ENCODE measurements at places on chromosomes 1 and 21.

- no peak for DNase-seq
These were observed 162.2 kb upstream of the LHX8 start for GRCh38 chr1:74971982-74972381.

DNA sequence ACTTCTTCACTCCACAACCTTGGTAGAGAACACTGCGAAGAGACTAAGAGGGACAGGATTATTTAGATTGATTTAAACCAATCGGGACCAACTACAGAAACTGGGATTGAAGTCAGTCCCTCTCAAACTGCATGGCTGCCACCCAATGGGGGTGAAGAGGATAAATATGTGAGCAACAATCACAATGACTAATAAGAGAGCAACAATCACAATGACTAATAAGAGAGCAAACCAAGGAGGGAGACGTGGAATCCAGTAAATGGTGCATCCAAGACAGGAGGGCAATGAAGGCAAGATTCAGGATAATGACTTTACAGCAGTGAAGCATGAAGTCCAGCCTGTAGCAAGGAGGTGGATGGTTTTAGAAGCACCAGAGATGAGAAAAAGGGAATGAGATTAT, 322.8 kb downstream of the TTLL7 start:
- DNase-seq = no peak

- peak; percentile 73 for DNase-seq
These were observed 779 bp downstream of the SON start for GRCh38 chr21:33543505-33544129.

DNA sequence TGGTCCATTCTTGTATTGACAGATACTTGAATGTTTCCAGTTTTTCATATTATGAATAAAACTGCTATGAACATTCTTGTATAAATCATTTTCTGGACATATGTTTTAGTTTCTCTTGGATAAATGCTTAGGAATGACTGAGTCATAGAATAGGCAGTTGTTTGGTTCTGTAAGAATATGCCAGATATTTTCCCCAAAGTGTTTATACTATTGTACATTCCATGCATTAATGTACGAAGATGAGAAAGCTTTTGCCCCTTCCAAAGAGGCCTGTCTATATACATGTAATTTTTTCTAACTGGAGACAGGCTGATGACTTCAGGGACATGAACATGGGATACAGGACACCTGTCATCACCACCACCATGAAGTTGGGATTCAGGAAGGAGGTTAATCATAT, 11.3 kb downstream of the NBPF3 start:
- no peak for DNase-seq

DNA sequence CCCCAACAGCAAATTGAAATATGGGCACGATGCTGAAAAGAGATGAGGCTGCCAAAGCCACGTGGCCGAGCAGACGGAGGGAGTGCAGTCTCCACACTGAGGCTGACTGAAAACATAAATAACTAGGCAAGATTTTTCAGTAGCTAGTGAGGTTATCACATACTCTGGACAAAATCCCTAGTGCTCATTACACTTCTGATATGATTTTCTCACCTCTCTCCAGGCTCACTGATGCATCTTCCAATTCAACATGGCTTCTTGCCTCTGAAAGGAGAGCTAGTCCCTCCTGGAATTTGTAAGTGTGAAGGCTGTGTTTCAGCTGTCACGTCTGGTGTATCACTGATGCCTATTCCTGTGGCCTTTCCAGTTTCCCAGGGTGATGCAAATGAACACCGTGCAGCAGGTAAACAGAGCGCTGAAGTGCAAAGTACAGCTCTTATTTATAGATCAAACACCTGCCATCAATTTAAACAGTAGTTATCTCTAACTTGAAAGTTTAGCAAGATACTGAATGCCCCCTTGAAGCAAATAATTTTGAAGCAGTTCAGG, 656.1 kb downstream of the KIF26B start:
- DNase-seq = no peak

DNA sequence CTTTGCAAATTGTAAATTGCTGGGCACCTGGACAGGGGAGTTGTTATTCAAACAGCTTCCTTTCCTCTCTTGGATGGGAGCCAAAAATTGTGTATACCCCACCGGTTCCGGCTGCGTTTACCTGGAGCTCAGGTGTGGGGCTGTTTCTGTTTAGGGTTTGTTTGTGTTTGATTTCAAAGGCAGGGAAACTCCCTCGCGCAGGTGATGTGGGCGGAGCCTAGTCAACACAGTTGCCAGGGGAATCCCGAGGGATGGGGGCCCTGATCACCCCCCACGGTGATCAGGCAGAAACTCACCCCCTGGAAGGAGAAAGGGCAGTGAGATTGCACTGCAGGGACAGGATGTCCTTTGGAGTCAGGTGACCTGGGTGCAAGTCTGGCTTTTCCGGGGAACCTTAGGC, 28.3 kb downstream of the CDCP2 start:
- no peak for DNase-seq

DNA sequence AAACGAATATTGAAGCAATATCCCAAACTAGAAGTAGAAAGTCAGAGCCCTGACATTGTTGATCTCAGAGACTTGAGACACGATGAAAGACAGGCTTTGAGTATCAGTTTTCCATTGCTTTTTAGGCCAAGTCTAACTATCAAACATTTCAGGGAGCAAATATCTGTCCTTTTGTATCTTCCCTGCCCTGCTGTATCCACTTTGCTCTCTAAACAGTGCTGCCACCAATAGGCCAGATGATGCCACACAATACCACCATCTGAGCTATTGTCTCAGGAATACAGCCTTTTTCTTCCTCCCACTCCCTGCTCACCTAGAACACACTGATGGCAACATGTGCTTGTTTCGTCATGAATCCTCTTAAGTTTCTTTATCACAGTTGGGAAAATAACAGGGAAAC, 62.6 kb upstream of the SPAG17 start:
- no peak for DNase-seq

DNA sequence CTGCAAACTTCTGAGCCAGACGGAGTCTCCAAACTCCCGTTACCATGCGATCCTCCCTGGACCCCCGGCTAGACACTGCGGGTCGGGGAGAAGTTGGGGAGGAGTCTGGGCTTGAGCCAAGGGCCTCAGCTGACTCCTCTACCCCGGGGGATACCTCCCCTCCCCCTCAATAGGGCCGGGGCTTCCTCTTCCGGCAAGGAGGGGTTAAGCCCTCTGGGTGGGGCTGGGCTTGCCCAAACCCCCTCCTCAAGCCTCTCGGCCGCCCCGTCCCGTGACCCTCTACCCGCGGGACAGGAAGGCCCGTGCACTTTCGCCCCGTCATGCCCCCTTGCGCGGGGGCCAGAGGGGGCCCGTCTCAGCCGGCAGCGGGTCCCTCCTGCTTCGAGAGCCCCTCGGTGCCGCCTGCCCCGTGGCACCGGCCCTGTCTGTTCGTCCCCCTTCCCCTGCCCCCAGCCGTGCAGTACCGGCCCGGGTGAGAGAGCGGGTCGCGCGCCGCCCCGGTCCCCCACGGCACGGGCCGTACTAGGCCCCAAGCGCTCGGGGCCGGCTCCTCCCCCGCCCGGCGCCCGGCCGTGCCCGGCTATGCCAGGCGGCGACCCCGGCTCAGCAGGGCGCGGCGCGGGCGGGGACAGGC, 652 bp downstream of the ARL8A start:
- peak; percentile 44 for DNase-seq

DNA sequence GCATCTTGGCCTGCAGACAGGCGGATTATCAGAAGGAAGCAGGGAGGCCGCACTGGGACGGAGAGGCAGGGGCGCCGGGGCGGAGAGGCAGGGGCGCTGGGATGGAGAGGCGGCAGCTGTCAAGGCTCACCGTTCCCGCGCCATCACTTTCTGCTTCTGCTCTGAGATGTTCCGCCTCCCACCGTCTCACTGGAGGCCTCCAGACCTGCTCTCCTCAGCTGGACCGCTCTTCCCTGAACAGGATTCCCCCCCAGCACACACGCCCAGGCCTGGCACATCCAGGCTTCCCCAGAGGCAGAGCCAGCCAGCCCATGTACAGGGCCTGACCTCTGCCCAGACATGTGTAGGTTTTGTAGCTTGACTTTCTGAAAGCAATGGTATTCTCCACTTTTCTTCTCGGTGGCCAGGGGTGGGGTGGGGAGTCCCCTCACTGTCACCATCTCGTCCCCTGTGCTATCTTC, 84.1 kb downstream of the RIPK4 start:
- DNase-seq = no peak

DNA sequence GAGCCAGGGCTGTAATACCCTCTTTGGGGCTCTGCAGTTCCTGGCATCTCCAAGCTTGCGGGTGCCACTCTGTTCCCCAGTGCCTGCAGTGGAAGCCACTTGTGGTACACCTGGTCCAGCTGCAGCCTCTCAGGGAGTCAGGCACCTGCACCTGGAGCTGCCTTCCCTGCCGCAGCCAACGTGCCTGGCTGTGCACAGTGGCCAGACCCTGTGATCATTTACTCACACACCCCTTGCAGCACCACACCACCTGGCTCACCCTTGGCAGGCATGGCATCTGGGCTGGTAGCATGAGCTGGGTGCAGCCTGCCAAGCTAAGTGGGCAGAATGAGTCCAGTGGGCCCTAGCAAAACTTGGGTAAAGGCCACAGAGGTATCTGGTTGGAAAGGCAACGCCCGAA, 51.1 kb upstream of the NTPCR start:
- DNase-seq = no peak

DNA sequence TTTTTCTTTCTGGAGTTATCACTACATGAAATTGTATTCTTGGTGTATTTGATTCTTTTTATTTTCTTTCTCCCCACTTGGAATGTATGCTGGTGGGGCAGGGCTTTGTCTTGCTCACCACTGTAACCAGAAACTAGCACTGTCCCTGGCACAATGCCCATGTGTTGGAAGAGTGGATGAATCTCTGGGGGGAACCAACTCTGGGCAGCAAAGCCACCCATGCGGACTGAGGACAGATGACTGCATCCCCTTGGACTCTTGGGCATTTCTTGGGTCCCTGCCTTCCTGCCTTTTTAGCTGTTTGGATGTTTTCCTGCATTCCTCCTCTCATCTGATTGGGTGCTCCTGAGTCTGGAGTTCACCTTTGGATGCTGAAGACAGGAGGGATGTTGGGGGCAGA, 6.1 kb downstream of the CYP4B1 start:
- DNase-seq = no peak

Data from dermis blood vessel endothelial cell (primary cell).